ENCODE measurements at places on chromosomes 1 and 21.
A peak's percentile ranks its signal among the peaks of the same experiment; 100 is the strongest.

DNA sequence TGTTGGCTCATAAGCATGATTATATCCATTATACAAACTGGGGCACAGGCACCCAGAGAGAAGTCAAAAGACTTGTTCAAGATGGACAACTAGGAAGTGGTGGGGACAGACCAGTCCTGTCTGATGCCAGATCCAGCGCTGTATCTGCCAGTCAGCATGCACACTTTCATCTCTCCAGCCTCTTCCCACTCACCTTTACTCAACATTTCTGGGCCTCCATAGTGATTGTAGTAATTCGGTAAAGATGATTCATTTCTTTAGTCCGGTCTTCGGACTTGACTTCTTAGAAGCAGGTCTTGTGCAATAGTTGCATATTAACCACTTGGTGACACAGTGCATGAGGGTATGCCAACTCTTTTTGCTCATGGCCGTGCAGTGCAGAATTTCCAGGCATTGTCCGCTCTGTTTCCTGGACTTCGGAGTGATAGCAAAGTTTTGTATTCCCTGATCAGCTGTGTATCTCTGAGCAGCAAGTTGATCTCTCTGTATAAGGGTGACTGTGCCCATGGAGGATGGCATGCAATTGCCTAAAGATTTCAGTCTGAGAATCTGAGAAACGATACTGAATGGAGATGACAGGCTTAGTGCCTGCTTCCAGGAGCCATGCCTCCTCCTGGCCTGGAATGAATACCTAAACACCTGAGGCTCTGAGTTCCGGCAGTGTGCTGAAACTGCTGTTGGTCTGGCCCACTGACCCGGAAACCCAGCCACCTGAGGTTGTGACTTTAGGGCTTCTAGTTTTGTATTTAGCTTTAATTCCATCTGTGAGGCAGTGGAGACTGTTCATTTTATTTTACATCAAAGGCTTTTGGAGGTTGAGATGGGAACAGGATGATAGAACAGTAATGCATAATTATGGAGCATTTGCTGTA lies 39.0 kb downstream of the GALNT2 start:
- DNase-seq: peak; percentile 82

DNA sequence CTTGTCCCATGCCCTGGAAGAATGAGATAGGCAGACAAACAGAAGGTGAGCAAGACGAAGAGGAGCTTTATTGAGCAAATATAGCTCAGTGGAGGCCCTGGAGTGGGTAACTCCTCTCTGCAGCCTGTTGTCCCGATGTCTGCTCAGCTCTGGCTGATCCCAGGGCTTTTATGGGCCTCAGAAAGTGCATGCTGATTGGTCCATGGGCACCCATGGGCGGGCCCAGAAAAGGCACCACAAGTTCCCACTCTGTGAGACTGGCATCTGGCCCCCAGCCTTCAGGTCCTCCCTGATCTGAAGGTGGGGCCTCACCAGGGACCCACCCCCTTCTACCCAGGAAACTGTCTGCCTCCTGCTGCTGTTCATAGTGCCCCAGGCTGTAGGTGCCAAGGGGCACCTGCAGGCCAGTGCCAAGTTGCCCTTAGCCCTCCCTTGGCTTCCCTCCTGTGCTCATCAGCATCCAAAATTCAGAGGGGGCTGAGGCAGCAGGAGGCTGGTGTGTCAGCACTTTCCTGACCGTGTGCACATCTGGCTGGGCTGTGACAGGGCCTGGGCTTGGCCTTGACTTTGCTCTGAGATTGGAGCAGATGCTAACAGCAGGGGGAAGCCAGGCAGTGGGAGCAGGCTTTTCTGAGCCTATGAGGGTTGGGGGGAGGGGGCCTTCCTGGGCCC lies 35.4 kb downstream of the ACTL8 start:
- DNase-seq: no peak

- no peak for DNase-seq
Observed at GRCh38 chr1:90707363-90707710, 9.8 kb downstream of the BARHL2 start.

- no peak for DNase-seq
Observed at GRCh38 chr1:194175251-194175650, 988.8 kb upstream of the B3GALT2 start.

DNA sequence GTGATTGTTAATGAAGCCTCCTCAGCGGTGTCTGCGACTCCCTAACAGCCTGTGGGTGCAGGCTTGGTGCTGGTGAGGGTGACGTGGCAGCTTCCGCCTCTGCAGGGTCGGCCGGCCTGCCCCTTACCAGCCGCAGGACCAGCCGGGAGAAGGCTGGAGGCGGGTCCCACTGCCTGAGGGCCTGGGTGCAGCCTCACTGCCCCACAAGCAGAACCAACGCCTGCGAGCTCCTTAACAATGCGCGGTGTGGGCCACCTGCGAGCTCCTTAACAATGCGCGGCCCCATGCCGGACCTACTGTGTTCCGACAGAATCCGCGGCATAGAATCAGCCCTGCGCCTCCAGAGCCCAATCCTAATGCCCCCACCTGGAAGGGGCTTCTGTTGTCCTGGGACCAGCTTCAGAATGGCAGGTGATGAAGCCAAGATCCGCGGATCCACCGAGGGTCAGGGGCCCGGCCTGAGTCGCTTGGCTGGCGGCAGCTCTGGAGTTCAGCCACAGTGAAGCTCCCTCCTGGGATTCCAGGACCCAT lies 54.4 kb upstream of the AJAP1 start:
- DNase-seq: no peak

- no peak for DNase-seq
Observed at GRCh38 chr1:3019516-3020051, 1.7 kb upstream of the ACTRT2 start.

DNA sequence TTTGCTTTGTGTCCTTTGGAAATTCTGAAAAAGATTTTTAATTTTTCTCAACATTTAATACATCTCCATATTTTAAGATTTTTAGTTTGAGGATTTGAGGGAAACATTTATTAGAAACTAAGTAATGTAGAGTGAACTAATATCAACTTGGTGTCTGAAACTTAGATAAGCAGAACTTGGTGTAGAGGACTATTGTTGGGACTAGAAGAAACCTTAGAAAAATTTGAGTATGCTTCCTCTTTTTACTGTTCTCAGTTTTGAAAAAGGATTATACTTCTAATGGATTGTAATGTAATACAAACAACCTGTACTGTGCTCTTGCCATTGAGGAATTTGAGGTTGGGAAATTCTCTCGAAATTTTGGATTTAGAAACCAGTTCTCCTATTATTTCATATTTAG lies 2.4 kb downstream of the FNBP1L start:
- DNase-seq: no peak

- no peak for DNase-seq
Observed at GRCh38 chr1:228428412-228428811, 11.8 kb upstream of the TRIM17 start.

DNA sequence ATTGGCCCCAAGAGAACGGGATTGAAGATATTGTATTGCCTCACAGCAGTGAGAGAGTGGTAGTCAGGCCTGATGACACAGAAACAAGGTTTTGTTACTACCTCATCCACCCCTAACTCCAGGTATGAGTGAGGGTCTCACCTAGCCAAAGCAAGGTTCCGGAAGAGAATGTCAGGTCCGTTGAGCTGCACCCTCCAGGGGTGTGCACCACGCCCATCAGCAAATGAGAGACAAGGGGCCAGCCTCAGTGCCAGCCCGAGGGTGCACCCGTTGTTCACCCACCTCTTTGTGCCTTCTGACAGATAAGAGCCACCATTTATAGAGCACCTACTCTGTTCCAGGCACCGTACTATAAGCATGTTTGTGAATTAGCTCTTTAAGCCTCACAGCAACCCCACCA lies 121.9 kb upstream of the IPO9 start:
- DNase-seq: no peak

DNA sequence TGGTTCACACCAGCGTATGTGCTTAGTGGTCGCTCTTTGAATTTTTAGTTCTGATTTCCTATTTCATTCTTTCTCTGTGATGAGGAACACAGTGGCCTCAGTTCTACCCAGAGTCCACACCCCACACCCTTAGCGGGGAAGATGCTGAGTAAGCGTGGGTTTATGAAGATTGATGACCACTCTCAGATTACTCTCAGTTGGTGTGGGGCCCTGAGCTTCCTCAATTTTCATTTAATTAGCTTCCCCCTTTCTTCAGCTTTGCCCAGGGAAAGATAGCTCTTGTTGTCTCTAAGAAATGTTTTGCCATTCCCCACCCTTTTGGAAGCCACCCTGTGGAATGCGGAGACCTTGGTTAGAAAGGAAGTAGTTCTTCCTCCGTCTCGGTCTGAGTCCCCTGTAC lies 299.9 kb upstream of the PROX1 start:
- DNase-seq: no peak

DNA sequence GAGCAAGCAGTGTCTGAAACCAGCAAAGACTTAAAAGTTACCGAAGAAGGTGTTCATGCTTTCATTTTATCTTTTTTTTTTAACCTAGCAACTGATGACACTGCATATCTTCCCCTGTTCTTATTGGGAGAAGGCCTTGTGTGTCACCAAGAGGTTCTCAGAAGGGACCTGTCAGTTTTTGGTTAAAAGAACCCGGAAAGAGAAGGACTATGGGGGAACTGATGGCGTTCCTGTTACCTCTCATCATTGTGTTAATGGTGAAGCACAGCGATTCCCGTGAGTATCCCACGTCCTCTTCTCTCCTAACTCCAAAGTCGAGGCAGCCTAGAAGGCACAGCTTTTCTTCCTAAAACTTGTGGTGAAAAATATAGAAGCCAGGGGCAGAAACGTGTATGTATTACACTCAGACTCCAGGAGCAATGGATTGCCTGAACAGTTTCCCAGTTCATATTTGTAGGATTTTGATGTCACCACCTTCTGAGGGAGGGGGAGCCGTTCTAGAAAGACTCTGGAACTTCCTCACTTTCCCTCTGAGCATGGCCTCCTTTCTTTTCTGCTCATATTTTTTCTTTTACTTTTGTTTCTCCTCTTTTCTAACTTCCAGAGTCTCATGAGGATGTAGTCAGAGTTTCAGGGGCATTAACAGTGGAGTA lies at the start of gene MR1:
TSS of gene MR1 (plus strand) at position 185 of the 653 bp plus-strand sequence. CDS start at position 210, 25 bp downstream.
- peak; percentile 85 for DNase-seq

DNA sequence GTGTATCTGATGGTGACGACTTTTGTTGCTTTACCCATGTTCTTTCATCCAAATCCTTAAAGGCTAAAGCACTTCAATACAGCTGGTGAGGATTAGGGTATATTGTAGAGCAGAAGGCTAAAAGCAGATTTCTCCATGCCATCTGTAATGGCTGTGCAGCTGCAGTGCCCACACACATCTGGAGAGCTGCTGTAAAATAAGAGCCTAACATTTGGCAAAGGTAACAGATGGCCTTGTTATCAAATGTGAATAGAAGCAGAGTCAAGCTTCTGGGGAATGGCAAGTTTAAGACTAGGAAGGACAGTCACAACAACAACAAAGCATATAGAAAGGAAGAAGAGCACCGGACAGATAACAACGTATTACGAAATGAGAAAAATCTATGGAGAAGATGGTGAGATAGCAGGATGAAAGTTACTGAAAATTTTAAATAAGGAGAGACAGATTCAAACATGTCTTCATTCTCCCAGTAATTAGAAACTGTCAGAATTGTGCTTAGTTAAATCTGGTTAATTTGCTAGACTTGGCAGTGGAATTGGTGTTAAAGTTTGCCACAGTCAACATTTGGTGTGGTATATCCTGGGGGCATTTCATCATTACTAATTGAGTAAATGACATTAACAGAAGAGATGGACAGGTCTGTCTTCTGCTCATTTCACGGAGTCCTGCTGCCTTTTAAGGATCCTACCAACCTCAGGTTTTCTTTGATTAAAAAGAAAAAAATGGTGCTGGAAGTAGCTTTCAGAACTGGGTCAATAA lies 1093.2 kb downstream of the ADGRL2 start:
- no peak for DNase-seq

GRCh38 chr21:40829308-40829707 lies 17.6 kb downstream of the DSCAM start:
- no peak for DNase-seq

GRCh38 chr1:25568090-25568833 lies 24.9 kb downstream of the LDLRAP1 start:
- DNase-seq: peak; percentile 39

DNA sequence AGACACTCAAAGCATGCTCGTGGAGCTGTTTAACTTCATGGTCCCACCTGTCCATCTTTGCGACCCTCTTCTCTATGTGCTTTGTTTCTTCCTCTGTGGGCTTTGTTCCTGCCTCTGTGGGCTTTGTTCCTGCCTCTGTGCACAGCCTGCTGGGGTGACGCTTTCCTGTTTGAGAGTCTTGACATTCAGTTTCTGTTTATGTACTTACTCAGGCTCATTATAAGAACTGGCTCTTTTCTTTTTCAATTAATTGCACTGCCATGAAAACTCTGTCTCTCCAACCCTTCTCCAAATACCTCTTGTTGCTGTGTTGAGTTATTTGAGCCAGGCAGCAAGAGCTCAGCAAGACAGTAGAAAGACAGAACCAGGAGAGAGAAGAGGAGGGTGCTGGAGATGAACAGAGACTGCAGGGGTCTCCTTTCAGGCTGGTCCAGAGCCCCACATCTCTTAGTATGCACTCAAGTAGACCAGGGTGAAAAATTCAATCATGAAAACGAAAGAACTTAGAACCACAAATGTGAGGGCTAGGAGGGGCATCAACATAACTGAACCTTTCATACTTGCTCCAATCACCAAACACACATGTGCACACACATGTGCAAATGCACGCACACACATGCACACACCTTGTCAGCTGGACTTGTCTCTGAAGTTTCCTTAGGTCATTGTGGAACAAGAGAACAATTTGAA lies 88.3 kb upstream of the SGIP1 start:
- no peak for DNase-seq

- no peak for DNase-seq
Observed at GRCh38 chr21:15352009-15352408, 287.2 kb upstream of the NRIP1 start.

DNA sequence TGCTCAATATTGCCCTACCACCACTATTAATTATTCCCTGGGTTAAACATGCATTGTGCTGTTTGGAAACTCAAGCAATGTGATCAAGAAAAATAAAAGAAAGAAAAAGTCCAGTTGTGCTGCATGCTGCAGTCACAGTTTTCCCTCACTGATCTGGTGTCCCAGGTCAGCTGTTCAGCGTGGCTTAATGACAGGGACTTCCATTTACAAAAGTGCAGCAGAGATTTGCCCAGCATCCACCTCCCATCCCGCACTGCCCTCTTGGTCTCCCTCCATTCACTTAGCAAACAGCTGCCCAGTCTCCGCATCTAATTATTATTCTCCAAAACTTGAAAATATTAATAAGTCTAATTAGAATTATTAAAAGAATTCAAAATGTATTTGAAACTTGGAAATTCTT lies 2.0 kb upstream of the OR2T4 start:
- no peak for DNase-seq

- DNase-seq: no peak
Observed at GRCh38 chr1:27356619-27357280, 10.0 kb downstream of the MAP3K6 start.

DNA sequence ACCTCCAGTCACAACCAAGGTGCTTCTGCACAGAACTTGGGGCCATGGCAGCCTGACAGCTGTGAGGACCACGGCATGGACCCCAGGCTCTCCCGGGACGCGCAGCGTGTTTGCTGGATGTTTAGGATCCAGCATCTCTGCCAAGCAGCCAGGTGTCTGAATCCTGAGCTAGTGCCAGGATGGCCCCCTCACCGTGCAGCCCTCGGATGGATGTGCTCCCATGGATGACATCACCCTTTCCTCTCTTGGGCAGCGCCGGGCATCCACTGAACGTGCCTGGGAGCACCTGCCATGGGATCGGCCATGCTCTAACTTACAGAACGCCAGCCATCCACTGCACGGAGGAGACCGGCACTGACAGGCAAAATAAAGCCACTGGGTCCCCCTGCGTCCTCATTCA lies 53.9 kb downstream of the PRDM15 start:
- no peak for DNase-seq
